ENCODE measurements at places on chromosomes 5 and 9. TPM values are rescaled to one million over a fixed set of nuclear protein-coding genes. Genes with fewer than 3 reads are reported as not detected.

DNA sequence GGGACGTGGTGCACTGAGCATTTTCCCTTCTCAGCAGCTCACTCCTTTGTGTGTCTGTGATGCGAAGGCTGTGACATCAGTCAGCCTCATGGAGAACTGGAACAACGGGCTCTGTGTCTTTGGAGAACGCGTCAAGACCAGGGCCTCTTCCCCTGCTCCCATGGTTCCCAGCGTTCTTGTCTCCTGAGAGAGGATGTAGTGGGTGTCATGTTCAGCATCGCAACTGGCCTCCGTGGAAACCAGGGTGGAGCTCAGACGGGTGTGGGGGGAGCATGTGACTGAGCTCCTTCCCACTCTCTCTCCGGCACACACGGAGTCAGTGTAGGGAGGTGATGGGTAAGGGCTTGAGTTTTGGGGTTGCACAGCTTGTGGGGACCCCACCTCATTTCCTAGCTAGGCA lies 59.7 kb downstream of the TENT4A start:
- H3K4me3 ChIP-seq, result no peak overlapping the region
- no peaks in the 10 kb centered on the region for H3K36me3 ChIP-seq
- H3K4me1 ChIP-seq, result no peaks in the 10 kb centered on the region
- no peak overlapping the region for H3K27ac ChIP-seq

DNA sequence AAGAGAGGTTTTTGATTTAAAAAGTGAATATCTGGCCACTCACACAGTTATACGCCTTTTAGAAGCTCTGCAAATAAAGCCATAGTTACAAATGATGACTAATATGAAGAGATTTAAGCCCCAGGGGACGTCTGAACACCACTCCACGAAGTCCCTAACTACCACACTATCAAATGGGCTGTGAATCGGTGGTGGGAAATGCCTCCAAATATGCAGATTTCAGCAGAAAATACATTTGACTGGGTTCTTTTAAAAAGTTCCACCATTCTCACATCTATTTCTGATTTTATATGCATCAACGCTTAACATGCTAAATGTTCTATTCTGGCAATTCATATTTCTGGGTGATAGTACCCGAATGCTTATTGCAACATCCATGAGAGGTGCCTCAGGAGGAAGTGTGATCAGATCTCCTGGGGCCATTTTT lies 22.5 kb downstream of the TICAM2 start:
- H3K4me1 ChIP-seq, result no peaks in the 10 kb centered on the region
- H3K36me3 ChIP-seq, result no peaks in the 10 kb centered on the region
- no peak overlapping the region for H3K4me3 ChIP-seq
- DNase-seq, result no peak

DNA sequence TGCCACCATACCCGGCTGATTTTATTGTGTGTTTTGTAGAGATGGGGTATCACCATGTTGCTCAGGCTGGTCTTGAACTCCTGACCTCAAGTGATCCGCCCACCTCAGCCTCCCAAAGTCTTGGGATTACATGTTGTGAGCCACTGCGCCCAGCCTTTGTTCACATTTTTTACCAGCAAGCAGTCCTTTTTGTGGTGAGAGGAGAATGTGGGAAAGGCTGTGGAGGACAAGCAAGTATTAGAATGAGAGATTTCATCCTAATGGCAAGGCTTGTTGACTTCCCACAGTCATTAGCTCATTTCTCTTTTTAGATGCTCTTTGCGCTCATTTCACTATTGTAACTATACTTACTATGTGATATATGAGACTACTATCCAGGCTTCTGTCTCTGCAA lies 6.1 kb downstream of the IL31RA start:
- no peak for DNase-seq
- H3K36me3 ChIP-seq, result no peaks in the 10 kb centered on the region
- no peaks in the 10 kb centered on the region for H3K27me3 ChIP-seq
- H3K4me1 ChIP-seq, result no peaks in the 10 kb centered on the region

- H3K4me3 ChIP-seq, result no peak overlapping the region
- no peaks in the 10 kb centered on the region for H3K27me3 ChIP-seq
- no peaks in the 10 kb centered on the region for H3K36me3 ChIP-seq
- H3K27ac ChIP-seq, result no peak overlapping the region
- DNase-seq, result no peak
These were observed 117.0 kb upstream of the GHR start for GRCh38 chr5:42306287-42306686.

GRCh38 chr5:83387041-83387440 lies 84.5 kb upstream of the VCAN start:
- no peak overlapping the region for H3K4me3 ChIP-seq
- no peaks in the 10 kb centered on the region for H3K36me3 ChIP-seq
- no peak for DNase-seq

GRCh38 chr5:67200809-67201562 lies 4.4 kb upstream of the CD180 start:
- no peaks in the 10 kb centered on the region for H3K36me3 ChIP-seq
- H3K4me3 ChIP-seq, result no peak overlapping the region
- DNase-seq, result no peak
- no peak overlapping the region for H3K27ac ChIP-seq

GRCh38 chr5:54869691-54870090 lies 115.7 kb downstream of the ESM1 start:
- no peaks in the 10 kb centered on the region for H3K27me3 ChIP-seq
- DNase-seq, result no peak
- H3K36me3 ChIP-seq, result no peaks in the 10 kb centered on the region
- H3K27ac ChIP-seq, result no peak overlapping the region
- H3K4me1 ChIP-seq, result no peaks in the 10 kb centered on the region
- H3K4me3 ChIP-seq, result no peak overlapping the region

- no peak for DNase-seq
- peak overlapping the region; percentile 38 for H3K27ac ChIP-seq
- no peaks in the 10 kb centered on the region for H3K36me3 ChIP-seq
- H3K4me3 ChIP-seq, result no peak overlapping the region
- H3K4me1 ChIP-seq, result peaks cover 11% of the 10 kb centered on the region
These were observed 5.8 kb upstream of the BICD2 start for GRCh38 chr9:92770360-92770995.

DNA sequence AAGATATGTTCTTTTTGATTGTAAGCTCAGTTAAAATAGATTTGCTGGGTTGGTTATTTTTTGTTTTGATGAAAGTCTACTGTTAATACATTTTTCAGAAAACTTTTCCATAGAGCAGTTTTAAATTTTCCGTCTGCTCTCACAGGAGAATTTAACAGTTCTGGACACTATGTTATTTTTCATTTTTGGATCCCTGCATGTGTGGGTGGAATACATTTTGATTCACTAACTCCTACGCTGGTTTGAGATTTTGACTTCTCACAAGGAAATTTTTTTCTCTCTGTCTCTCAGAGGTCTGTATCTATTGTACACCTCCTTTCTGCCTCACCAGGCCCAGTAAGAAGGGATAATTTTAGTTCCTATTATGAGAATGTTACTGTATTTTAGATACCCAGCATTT lies 502.4 kb downstream of the CDH10 start:
- DNase-seq, result no peak
- H3K27ac ChIP-seq, result no peak overlapping the region
- no peaks in the 10 kb centered on the region for H3K27me3 ChIP-seq

DNA sequence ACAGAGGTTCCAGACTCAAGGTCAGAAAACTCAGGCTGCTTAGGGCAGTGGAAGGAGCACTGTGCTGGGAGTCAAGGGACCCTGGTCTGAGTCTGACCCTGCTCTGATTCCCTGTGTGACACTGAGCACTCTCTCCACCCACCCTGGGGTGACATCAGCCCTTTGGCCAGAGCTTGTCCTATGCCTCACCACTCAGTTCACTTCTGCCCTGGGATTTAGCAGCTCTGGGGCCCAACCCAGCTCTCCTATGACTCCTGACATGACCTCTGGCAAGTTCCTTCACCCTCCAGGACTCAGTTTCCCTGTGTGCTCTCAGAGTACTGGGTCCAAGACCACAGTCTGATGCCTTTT lies 63.9 kb downstream of the FAM114A2 start:
- H3K4me3 ChIP-seq, result no peak overlapping the region
- H3K4me1 ChIP-seq, result no peaks in the 10 kb centered on the region
- H3K36me3 ChIP-seq, result no peaks in the 10 kb centered on the region
- no peaks in the 10 kb centered on the region for H3K27me3 ChIP-seq
- no peak overlapping the region for H3K27ac ChIP-seq
- DNase-seq, result no peak

GCNT4 gene
- 14.4 TPM for total RNA-seq

GMCL2 gene
- 0.13 TPM for total RNA-seq

LRRC70 gene
- total RNA-seq, result 0.17 TPM

PPP3R2 gene
- total RNA-seq, result not detected

Measured in H1 (cell line).